Effector memory CD8-positive, alpha-beta T cell (primary cell): ENCODE measurements at places on chromosomes 2 and 18.
A peak's percentile ranks its signal among the peaks of the same experiment; 100 is the strongest.

GRCh38 chr2:191740016-191740419 is 62.1 kb downstream of the NABP1 start:
- DNase-seq: peak; percentile 37

DNA sequence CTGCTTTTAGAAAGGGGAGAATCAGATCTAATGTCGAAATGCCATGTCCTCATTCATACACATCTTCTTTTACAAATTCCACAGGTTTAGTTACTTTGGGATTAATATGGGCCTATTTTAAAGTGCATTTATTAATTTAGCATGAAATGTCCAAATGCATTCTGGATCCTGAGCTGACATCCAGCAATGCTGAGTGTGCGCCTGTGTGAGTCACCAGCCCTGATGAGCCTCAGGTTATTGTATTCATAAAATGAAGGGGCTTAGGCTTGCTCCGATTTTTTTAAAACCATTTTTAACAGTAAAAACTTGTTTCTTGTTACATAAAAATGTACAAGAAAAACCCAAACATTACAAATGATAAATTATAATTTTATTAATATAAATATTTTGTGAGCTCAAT is 94.1 kb downstream of the SH3YL1 start:
- DNase-seq: no peak

DNA sequence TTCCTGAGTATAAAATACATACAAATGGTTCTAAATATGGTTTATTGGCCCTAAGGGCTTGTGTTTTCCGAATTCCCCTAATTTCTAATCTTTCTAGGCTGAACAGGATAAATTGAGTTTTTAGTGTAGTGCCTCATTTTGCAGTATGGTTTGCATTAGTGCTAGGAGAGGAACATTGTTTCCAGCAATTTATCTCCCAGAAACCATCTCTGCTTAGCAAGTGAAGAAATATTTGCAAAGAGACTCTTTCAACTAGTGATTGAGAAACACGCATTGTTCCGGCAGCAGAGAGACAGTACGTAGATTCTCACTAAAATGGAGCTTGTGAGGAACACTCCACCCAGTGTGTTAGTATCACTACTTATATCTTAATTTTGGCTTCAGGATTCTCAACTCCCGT is 177.8 kb upstream of the EPAS1 start:
- DNase-seq: no peak

DNA sequence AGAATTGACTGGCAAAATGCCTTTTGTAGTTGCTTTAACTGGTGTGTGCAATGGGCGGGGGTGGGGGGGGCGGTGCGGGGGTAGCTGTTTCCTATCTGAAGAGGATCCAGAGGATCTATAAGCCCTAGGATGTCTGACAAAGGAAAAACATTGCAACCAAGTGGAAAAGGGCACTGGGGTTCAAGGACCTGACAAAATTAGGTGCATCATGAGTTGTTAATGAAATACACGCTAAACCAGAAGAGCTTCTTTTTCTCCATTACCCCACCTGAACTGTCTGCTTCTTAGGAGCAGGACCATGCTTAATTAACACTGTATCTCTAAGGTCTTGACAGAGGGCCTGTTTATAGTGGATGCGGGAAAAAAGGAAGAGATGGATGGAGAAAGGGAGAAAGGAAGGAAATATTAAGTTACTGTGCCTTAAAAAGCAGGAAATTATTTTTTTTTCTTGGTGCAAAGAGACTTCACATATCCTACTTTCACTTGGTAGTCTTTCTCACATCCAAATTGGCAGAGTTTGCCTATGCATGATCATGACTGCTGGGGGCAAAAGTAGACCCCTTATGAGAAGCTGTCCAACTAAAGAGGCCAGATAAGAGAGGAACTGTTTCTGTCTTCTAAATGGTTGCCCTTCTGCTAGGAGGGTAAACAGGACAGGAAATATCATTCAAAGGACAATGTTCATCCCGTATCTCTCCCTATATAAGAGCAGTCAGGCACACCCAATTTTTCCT is 4.6 kb downstream of the RND3 start:
- DNase-seq: no peak

GRCh38 chr2:201643216-201643890 is at the start of gene TMEM237:
Gene TMEM237, minus strand, starts transcription at chr2:201643503. Its CDS starts 103 bp downstream, at chr2:201643400.
- peak; percentile 32 for DNase-seq

- no peak for DNase-seq
Observed at GRCh38 chr2:24559473-24560113, 68.5 kb downstream of the NCOA1 start.

DNA sequence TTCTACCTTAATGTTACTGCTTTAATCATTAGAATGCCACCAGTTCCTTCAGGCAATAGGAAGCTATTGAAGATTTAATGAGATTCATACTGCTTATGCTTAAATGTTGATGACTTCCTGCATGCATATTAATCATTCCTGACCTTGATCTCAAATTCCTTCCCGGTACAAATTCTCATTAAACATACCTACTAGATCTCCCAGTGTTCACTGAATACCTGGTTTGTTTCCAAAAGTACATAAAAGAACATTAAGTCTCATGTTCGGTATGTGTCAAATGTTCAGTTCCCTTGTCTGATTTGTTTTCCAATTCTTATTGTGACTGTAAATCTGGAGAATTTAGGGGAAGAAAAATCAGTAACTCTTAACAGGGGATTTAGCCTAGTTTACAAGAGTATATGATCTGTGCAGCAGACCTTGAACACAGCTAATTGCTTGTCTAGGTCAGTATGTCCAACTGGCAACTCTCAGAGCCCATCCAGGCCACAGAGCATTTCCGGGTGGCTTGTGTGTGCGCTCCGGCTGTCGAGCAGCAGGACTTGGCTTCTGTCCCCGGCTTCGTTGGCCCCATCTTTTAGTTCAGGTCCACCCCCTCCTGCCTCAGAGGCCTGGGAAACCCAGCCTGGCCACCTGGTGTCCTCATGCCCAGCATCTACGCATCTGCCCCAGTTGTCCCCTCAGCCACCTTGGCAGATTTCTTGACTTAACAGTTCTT is 13.1 kb downstream of the METAP1D start:
- DNase-seq: no peak

GRCh38 chr18:54824761-54825160 is 3.5 kb upstream of the RAB27B start:
- DNase-seq: no peak

- no peak for DNase-seq
Observed at GRCh38 chr2:56448403-56449001, 264.7 kb downstream of the CCDC85A start.

- no peak for DNase-seq
Observed at GRCh38 chr2:12855508-12855907, 138.8 kb downstream of the TRIB2 start.

GRCh38 chr2:12168791-12169388 is 422.5 kb downstream of the LPIN1 start:
- DNase-seq: no peak

DNA sequence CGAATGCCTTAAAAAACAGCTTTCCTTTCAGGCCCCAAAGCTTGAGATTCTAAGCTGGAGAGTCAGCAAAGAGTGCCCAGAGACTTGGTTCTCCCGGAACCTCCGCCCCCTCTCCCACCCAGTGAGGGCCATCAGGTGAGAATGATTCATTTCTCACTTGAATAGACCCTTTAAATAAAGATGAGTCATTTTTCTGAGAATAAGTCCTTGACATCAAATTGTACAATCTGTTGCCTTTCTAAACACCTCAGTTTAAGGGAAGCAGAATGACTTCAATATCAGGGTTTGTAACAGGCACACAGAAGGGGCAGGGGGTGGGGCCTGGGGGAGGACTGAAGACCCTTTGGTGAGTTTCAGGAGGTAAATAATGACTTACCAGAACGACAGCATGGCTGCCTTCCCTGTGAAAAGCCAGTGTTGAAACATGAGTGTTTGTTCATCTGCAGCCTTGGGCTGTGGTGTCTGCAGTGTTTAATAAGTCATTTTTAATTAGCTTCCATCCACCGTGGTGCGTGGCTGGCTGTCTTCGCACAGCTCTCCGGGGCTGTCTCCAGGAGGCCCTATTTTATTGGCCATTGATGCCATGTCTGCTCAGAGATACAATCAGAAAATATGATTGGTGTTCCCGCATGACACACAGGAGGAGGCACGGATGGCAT is 134.9 kb upstream of the ZNF236 start:
- DNase-seq: no peak

DNA sequence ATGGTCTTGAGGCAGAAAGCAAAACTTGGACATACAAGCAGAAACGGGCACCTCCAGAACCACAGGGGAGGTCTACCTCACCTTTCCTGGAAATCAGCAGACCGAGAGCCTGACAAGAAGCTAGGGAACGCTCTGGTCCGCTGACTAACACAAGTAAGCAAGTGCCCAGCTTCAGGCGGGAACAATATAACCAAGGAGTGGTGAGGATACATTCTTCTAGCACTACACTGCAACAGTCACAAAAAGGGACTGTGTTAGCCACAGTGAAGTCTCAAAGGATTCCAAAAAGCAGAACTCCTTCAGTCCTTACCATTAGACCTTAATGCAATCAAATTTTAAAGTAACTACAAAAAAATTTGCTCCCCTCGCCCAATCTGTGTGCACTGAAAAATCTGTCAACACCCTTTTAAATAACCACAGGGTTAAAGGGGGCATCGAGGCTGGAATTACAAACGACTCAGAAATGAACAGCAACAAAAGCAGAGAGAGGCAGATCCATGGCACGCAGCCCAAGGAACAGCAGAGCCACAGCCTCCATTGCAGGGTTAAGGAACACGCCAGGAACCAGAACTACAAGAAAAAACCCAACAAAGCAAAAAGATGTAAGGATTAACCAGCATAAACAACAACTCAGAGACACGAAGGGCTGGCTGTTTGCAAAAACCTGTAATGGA is 7.1 kb downstream of the THAP4 start:
- no peak for DNase-seq

DNA sequence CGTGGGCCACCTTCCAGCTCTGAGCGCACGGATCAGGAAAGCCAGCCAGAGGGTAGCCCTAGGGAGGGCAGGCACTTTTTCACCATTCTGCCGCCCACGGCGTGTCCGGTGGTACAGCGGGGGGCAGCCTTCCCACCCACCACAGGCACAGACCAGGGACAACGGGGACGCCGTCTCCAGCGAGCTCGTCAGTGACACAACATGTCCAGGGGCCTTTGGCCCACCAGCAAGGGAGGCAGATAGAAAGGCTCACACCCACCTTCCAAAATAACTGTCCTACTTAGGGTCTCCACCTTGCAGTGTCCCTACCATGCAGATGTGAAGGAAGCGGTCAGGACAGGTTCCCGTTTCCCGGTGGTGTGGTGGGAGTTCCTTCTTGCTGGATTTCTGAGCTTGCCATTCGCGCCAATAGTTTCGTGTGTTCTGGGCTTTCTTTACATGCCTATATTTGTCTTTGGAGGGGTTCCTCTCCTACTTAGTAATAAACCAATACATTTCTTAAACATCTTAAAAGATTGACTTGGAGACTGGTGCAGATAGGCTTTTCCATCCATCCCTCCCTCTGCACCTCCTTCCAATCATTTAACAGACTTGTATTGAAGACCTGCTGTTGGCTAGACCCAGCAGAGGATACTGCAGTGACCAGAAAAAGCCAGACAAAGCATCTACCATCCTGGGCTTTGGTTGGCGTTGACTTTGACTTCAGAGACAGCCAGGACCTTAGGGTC is 872 bp downstream of the ASB1 start:
- DNase-seq: no peak

DNA sequence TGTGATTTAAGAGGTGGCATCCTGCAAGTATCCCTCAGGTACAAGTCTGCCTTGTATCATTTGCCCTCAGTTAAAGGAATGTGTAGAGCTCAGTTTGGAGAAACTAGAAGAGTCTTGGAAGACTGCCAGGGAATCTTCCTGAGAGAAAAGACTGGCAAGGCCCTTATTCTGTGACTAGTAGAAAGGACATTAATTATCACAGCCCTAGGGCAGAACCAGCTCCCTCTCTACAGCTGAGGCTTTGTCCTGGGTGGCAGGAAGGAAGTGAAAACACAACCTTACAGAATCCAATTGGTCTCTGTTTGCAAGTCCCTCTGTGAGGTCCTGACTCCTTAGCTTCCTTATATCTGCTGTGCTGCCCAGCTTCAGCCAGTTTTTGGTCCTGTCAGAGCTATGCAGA is 385.9 kb upstream of the CYRIA start:
- no peak for DNase-seq

GRCh38 chr2:20221555-20221973 is 3.4 kb downstream of the SDC1 start:
- no peak for DNase-seq

DNA sequence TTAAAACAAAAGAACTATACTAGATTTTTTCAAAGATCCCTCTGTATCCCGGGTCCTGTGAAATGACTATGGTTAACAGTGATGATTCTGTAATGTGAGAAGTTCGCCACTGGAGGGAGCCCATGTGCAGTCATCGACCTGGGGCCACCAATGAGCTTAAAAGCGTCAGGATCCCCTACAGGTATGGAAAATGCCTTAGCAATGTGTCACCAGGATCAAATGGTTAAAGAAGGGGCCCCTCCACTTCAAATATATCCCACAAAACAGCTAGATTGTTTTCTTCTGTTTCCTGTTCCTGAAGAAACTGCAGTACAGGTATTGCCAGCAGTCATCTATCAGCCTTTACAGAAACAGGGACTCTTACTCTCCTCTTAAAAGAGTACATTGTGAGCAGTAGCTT is 15.3 kb downstream of the CHRNA1 start:
- DNase-seq: peak; percentile 66

GRCh38 chr18:4060427-4061281 is 394.5 kb downstream of the DLGAP1 start:
- no peak for DNase-seq

DNA sequence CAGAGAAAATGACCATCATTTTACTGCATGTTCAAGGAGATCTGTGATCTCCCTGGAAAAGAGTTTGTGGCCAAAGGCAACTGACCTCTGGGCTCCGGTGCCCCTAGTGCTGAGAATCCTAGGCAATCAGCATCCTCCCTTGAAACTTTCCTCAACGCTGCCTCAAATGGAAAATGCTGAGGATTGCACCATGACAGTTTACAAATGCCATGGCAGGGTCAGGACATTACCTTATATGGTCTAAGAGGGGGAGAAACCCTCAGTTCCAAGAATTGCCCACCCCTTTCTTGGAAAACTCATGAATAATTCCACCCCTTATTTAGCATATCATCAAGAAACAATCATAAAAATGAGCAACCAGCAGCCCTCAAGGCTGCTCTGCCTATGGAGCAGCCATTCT is 48.3 kb downstream of the ALPK2 start:
- no peak for DNase-seq

DNA sequence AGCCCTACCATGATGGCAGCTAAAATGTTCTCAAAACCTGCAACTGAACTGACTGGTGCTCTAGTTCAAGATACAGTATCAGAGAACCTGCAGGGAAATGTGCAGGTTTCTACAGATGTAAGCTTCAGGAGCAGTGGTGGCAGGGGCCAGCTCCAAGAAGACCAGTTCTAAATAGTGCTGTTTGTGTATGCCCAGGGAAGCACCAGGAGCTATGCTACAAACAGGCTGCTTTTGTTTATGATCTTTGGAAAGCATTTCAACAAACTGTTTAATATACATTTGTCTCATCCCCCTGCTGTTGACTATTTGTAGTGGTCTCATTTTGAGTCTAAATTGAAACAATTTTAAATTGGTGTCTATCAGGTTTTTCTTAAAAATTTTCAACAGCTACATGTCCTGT is 20.7 kb downstream of the FZD5 start:
- DNase-seq: no peak

- no peak for DNase-seq
Observed at GRCh38 chr2:33503002-33503401, 26.6 kb downstream of the RASGRP3 start.
